Left ventricle myocardium superior (tissue), 1 donor: ENCODE measurements at places on chromosomes 5 and 9.

DNA sequence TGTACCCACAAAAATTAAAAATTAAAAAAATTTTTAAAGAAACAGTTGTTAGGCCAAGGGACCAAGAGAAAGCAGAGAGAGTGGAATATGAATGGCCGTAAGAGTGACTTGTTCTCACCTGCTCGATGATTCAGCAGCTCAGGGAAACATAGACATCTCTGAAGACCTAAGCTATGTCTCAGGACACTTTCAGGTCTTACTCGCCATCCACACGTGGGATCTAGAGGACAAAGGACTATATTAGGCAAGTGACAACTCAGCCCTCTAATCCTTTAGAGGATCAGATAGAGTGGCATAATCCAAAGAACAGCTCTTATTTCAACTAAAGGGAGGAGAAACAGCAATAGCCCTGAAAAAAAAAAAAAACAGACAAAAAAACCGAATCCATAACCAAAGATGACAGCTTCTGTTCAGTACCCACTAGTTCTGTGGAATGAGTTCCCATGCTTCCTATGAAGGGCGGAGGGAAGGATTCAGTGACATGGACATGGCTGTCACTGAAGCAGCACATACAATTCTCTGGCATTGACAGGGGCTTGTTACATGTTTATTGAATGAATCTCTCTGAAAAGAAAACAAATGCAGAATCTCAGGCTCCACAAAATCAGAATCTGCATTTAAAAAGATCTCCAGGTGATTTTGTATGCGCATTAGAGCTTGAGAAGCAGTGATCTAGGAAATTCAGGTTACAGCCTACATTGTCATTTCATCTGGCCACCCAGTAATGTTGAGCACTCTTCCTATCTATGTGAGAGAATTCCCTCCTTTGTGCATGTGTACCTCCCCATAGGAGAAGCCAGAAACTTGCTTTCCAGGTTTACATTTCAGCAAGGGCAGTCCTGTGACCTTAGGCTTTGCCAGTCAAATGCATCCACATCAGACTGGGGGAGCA lies 96.0 kb downstream of the KIAA1958 start:
- no peak for DNase-seq

DNA sequence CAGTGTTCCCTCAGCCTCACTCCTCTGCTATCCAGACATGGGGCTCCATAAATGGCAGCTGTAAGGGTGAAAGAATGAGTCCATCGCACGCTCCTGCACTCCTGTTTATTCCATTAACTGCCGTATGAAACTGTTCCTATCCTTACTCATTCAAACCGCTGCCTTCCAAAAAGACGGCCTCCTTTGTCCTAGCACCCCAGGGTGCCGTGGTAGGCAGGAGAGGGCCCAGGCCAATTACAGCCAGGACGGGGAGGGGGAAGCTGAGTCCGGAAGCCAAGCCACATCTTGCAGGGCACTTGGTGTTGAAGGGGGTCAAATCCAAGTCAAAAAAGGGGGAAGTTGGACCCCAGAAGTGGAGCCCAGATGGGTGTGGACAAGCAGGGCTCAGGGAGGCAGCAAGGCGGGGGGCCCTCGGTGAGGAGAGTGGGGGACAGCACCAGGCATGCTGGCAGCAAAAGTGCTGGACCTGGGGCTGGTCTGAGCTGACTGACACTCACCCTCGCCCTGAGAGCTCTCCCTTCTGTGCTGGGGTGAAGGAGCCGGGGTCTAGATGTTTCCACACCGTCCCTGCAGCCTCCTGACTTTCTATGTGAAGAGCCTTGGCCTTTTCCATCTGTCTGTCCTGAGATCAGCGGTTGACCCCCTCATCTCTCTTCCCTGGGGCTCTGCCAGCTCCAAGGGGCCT lies 63.3 kb downstream of the COL23A1 start:
- DNase-seq: no peak

GRCh38 chr9:4152876-4153275 lies 147.0 kb downstream of the GLIS3 start:
- no peak for DNase-seq

- no peak for DNase-seq
These were observed 780.3 kb downstream of the KCTD16 start for GRCh38 chr5:144950996-144951395.

DNA sequence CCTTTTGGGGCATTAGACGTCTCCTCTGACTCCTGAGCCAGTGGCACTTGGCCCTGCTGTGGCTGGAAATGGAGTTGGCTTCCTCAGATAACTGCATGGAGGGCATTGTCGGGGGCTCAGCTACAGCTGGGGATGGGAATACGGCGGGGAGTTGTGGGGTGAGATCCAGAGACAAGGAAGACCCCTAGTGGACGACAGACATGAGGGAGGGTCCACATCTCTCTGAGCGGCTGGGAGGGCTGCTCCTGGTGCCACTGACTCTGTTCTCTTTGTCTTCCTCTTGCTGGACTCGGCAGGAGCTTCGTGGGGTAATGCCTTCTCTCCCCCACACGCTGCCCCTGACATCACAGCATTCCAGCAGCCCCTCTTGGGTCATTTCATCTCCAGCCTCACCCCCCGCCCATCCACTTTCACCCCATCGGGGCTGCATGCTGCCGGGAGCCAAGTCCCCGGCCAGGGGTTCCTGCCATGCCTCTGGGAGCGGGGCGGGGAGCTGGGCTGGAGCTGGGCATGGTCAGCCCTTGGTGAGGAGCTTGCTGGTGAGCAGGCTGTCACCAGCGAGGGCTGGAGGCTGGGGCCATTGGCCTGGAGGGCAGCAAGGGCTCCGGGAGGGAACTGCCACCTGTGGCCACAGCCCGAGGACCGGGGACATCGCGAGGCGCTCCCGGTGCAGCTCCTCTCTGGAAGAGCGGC lies 172.3 kb downstream of the CACNA1B start:
- DNase-seq: no peak

DNA sequence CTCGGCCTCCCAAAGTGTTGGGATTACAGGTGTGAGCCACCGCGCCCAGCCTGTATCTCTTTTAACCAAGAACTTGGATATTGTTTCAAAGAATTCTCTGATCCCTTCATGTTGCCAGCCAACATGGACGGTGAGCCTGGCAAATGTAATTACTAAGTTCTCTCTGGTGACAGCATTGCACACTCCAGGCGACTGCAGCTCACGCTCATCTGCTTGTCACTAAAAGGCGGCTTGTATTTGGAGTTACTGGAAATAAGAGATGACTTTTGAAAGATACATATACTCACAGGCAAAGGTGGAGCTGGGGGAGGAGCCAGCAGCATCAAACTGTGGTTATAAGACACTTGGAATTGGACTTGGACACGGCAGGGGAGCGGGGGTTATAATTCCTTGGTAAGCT lies 172.3 kb downstream of the SLIT3 start:
- DNase-seq: peak; percentile 37

DNA sequence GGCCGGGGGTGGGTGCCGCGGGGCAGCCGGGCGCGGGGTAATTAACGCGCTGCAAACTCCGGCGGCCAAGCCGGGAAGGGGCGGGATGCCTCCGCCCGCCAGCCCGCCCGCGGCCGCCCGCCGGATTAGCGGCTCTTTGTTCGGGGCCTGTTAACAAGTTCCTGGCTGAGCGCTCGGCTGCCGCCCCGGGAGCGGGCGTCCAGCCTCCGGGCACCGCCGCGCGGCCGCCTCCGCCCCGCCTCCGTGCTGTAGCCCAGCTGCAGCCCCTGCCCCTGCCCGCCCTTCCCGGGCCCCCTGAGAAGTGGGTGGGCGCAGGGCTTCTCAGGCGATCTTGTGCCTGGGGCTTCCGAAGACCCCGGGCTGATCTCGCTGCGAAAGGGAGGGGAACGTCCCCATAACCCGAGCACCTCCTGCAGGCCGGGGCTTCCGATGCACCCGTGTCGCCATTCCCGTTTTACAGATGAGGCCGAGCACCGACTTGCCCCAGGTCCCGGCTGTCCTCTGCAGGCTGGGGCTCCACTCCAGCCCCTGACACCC lies 7.5 kb downstream of the UNC5A start:
- DNase-seq: peak; percentile 43

DNA sequence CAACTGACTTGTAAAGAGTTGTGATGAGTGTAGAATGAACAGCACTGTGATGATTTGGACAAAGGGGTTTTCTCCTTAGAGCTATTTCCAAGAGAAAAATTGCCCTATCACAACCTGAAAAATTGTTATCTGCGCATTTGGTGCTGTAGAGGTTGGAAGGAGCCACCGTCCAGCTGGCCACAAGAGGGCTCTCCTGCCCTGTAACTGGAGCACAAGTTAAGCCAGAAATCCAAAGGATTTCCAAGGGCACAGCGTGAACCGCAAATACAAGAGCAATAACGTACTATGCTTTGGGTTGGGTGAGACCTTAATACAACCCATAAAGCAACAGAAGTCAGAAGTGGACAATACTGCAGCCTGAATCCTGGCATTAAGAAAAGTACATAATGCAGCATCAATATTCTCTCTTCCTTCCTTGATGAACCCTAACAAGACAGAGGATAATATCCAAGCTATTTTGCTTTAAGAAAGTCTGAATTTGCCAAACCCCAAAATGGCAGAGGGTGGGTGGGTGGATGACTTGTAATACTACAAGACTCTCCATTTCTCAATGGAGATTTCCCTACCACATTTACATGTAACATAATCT lies 56.8 kb upstream of the SMIM32 start:
- peak; percentile 66 for DNase-seq

GRCh38 chr5:3080366-3080765 lies 328.9 kb upstream of the IRX2 start:
- no peak for DNase-seq

GRCh38 chr5:158899792-158900191 lies 199.9 kb downstream of the EBF1 start:
- DNase-seq: peak; percentile 76

GRCh38 chr5:60977956-60978737 lies 33.1 kb downstream of the NDUFAF2 start:
- DNase-seq: no peak

DNA sequence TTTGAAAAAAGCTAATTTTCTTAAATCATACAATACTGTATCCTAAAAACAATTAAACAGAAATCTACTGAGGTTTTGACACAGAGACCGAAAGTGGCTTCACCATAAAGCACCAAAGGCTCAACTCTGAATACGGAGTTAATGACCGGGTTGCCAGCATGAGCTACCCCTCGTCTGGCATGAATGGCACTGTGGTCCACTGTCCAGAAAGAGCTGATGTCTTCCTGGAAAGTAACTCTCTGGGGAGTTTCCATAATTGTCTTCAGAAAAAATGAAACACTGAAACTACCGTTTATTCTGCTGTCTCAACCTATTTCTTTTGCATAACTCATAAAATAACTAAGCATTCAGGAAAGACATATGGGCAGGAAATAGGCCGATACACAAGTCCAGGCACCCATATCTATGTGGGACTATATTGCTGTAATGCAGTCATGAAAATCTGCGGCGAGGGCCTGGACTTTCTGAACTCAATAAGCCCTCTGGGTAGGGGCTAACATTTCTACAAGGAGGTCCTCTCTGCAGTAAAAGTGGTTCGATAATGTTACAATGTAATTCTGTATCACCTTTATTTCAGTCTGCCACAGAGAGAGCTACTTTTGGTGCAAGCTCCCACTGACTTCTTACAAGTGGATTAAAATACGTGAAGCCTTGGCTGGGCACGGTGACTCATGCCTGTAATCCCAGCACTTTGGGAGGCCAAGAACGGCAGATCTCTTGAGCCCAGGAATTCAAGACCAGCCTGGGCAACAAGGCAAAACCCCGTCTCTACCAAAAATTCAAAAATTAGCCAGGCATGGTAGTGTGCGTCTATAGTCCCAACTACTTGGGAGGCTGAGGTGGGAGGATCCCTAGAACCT lies 52.4 kb downstream of the ANKH start:
- DNase-seq: no peak

DNA sequence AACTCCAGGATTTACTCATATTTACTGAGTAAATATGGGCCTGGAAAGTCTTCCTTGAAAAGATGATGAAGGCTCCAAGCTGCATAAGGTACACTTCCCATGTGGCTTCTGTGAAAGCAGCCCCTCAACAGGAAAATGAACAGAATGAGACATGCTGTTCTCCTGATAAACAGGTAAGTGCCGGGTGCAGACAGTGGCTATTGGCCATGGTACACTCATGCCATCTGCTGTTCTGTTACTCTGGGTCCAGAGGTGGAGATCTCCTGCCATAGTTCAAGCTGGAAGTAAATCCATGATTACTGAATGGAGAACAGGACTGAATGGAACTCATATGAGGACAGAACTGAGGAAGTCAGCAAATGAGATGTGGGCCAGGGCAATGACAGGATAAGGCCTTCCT lies 103.6 kb downstream of the SLIT3 start:
- DNase-seq: peak; percentile 31

- DNase-seq: peak; percentile 33
These were observed at the start of gene BRINP1 for GRCh38 chr9:119368681-119369581. Gene BRINP1, minus strand, starts transcription at chr9:119369435. Its CDS starts 56,080 bp downstream, at chr9:119313355.

DNA sequence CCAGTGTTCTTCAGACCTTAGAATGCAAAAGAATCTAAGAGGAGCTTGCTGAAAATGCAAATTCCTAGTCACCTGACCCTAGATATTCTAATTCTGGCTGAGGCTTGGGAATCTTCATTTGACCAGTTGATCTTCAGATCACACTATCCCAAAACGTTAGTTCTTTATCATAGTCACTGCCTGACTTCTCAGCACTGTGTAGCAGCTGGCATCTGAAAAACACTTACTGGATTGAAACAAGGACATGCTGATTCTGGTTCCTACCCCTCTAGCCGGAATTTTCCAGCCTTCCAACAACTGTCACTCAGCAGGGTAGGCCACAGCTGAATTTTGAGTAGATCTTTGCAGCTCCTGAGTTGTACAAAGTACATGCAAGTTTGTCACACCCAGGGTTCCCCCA lies 72.2 kb downstream of the EBF1 start:
- DNase-seq: no peak

- DNase-seq: no peak
These were observed 21.5 kb downstream of the ADGRD2 start for GRCh38 chr9:124471761-124472160.

DNA sequence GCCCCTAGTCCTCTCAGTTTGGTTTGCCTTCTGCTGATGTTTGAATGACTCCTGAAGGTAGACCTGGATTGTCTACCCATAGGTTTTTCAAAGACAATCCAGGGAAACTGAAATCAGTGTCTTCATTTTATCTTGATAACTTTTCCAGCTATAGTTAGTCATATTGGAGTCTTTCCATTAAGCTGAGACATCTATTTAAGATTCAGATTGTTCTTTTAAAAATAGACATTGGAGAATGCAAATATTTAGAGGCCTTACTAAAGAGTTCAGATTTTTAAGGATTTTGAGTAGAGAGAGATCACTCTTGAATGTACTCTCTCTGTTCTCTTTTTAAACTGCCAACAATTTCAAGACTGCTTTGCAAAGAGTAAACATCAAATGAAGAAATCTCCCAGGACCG lies 69.1 kb downstream of the GDNF start:
- DNase-seq: no peak

- DNase-seq: no peak
These were observed 240.9 kb downstream of the IRX1 start for GRCh38 chr5:3836528-3836927.

DNA sequence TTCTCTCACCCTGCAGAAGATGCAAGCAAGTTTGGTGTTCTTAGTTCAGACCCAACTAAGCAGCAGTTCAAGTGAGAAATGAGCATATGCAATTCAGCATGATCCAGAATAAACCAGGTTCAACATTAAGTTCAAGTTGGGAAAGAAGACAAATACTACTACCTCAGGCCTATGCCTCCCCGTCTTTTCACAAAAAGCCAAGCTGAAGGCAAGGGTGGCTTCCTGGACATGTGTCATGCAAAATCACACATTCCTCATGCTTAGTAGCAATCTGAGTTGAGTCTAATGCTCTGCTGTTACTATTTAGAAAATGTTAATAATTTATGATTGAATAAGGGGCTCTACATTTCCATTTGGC lies 453.4 kb upstream of the GRAMD2B start:
- DNase-seq: no peak

GRCh38 chr5:134083517-134083916 lies 31.0 kb upstream of the TCF7 start:
- no peak for DNase-seq

GRCh38 chr5:58281189-58281588 lies 178.7 kb downstream of the PLK2 start:
- DNase-seq: no peak
